ENCODE measurements at places on chromosomes 5 and 9.

DNA sequence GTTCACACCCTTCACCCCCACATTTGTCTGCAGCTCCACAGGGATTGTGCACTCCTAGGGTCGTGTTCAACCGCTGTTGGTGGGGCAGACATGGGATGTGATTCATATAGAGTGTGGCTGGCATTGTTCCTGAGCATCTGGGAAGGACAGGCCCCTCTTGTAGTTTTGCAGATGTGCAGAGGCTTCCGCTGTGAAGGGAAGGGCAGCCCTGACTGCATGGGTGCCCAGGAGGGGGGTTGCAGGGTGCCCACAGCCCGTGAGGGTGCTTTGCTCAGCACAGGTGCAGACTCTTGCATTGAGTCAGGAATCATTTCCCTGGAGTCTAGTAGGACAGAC lies 30.2 kb upstream of the PITX1 start:
- no peak for DNase-seq

DNA sequence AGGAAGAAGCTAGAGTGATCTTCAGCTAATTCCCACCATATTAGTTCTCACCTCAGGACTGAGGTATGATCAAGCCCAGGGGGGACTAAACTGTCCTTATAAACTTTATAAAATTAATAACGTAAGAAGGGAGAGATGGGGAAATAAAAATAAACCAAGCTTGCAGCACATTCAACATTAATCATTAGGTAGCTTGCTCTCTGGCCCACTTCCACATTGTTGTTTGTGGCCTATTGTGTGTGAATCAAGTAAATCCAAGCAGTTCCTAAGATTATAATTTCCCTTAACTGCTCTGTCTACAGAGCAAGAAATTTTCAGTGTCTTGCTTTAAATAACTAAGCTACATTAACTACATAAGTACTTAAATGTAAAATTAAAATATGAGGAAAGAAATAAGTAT lies 131.3 kb upstream of the ABCA1 start:
- no peak for DNase-seq

- DNase-seq = no peak
Observed at GRCh38 chr9:36930941-36931340, 103.1 kb downstream of the PAX5 start.

GRCh38 chr5:1855596-1855995 lies 27.1 kb downstream of the IRX4 start:
- no peak for DNase-seq

GRCh38 chr5:95712347-95712958 lies 18.7 kb upstream of the RHOBTB3 start:
- DNase-seq = peak; percentile 33

GRCh38 chr9:27157097-27157496 lies 48.1 kb downstream of the TEK start:
- no peak for DNase-seq

DNA sequence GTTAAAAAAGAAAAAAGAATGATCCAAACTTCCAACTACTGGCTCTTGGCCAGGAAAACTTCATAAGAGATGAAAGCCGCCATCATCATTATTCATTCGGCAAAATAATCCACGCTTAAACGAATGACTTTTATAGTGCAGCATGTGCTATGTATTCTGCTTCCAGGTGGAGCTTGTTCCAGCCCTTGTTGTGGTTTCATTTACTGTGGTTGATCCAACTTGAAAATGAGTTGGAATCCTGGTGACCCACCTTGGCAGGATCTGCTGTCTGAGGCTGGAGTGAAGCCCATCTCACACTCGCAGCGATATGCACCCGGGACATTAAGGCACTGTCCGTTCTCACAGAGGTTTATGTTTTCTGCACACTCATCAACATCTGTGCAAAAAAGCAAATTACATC lies 209.6 kb downstream of the FBN2 start:
- no peak for DNase-seq

- DNase-seq = no peak
Observed at GRCh38 chr9:35966433-35966832, 8.5 kb upstream of the OR2S2 start.

GRCh38 chr5:916441-917293 lies 24.0 kb downstream of the TRIP13 start:
- DNase-seq = no peak

DNA sequence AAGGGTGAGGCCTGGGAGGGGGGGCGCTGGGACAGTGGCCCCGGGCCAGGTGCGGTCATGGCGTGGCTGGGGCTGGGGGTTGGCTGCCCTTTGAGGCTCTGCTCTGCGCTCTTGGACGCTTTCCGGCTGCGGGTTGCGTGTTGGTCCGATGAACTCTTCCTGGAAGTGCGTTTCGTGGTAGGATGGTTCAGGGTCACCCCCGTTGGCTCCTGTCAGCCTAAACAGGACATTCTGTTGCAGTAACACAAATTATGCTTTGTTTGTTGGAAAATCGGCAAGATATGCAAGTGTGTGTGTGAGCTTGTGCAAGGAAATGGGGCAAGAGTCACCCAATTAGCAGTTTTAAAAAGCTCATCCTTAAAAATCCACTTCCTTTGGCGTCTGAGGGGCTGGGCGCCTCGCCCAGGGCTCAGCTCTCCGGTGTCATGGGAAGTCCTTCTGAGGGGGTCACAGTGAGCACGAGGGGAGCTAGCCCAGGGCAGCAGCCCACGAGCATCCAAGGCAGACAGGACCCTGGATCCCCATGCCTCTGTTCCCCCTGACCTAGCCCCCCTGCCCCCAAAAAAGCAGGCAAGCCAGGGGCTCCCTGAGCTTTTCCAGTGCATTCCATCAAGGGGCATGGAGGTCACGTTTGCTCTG lies 22.2 kb upstream of the RNU6ATAC start:
- no peak for DNase-seq

DNA sequence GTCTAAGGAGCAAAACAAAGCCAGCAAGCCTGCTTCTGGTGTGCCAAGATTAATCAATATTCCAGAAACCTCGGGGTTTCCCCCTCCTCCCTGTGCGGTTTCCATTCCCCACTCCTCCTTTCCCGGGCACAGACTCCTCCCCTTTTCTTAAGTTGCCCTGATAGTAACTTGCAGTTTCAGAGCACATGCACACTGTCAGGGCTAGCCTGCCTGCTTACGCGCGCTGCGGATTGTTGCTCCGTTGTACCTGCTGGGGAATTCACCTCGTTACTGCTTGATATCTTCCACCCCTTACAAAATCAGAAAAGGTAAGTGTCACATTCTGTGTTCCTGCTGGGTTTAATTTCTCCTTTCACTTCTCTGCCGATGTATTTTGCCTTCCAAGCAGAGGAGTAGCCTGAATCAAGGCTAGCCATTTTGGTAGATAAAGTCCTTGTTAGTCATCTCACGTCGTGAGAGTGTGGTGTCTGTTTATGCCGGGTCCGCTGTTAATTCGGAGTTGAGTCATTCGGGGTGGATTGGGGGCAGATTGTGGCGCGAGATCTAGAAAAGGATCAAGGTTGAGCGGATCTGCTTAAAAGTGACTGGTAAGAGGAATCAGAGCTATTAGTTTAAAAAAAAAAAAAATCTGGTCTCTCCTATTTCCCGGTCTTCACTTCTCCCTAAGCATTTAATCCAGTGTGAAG lies at the start of gene SLC1A3:
SLC1A3 (plus strand) TSS at position 179 of the 686 bp plus-strand sequence. CDS start 1,818 bp downstream, outside the sequence.
- DNase-seq = peak; percentile 73

DNA sequence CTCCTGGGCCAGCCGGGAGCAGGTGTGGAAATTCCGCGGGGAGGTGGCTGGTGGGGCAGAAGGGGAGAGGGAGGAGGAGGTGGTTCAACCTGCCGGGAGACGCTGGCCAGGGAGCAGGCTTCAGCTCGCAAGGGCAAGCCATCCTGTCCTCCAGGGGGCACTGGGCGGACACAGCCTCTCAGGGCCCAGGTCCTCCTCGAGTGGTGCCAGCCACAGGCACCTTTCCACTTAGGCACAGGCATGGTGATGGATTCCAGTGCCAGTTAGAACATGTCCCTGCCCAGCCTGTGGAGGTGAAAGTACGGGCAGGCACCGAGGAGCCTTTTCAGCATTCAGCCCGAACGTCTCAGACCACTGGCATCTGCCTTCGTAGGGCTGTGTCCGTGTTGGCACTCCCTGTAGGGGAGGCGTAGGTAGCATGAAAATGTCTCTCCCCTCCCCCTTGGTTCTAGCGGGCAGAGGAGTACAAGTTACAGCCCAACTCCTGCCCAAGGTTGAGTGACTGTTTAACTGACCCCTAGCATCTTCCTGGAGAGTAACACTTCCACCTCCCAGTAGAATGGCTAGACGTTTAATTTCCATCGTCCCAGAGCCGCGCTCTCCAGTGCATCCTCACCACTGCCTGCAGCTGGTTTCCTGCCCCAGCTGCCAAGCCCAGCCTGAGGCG lies 48.9 kb downstream of the DAB2IP start:
- DNase-seq = peak; percentile 42

- DNase-seq = no peak
Observed at GRCh38 chr5:156963125-156963524, at the start of gene TIMD4. TIMD4 (minus strand) TSS chr5:156963226; CDS start chr5:156963198, 28 bp downstream.

DNA sequence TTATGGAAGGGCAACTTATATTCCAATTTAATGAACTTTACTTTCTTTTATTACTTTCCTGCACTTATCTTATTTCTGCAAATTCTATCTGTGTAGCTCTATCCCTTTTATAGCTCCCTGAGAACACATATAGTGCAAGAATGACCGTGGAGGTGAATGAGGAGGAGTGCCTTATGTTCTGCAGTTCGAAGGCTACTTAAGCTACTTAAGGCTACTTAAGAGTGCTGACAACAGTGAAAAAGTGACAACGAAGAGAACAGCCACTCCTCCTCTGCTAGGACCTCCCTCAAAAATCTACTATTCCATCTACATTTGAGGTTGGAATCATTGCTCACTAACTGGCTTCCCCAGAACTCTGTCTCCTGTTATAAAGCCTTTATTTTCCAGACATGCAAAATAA lies 1365.7 kb upstream of the C9orf72 start:
- DNase-seq = no peak

GRCh38 chr5:55935371-55935770 lies 59.4 kb downstream of the IL6ST start:
- no peak for DNase-seq

DNA sequence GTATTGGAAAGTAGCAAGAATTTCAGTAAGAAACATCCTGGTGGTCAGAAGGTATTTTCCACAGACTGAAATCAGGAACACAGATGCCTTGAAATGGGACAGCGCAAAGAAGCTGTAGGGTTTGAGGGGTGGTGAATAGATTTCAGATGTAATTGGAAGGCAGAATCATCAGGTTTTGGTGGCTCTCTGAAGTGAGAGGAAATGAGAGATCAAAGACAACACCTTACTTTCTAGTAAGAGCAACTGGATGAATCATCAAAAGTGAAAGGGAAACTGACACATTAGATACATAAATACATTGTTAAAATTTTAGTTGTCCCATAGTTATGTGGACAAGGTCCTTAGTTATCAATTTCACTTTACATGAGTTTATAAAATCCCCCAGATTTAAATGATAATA lies 188.2 kb upstream of the SLC27A6 start:
- DNase-seq = no peak

- no peak for DNase-seq
Observed at GRCh38 chr9:14289916-14290315, 24.0 kb downstream of the NFIB start.

DNA sequence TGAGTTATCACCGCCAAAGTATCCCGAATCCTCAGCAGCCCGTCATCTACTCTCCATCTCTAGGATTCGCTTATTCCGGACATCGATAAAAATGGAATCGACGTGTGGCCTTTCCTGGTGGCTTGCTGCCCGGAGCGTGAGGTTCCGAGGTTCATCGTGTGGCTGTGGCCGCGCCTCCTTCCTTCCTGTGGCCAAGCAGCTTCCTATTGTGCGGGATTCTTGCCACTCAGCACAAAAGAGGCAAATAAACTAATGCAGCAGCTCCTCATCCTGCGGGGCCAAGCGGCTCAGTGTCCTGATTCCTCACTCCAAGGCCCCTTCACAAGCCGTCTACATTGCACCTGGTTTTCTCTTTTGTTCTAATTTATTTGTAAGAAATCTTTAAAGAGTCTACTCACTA lies 800.9 kb downstream of the CDH9 start:
- no peak for DNase-seq

- no peak for DNase-seq
Observed at GRCh38 chr5:5885782-5886181, 463.3 kb downstream of the ICE1 start.

DNA sequence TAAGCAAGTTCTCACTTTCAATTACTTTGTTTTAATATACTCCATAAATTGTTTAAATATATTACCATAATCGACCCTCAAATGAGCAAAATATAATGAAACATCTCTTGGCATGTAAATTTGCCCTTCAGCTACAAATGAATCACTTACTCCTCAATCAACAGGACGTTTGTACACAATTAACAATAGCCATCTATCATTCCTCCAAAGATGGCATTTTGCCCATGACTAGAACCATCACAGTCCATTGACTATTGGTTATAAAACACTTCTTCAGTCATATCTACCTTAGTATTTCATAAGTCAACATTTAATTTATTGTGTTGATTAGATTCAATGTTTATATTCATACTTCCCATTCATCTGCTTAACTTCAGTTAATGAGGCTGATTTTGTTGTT lies 127.2 kb downstream of the CTNND2 start:
- no peak for DNase-seq

DNA sequence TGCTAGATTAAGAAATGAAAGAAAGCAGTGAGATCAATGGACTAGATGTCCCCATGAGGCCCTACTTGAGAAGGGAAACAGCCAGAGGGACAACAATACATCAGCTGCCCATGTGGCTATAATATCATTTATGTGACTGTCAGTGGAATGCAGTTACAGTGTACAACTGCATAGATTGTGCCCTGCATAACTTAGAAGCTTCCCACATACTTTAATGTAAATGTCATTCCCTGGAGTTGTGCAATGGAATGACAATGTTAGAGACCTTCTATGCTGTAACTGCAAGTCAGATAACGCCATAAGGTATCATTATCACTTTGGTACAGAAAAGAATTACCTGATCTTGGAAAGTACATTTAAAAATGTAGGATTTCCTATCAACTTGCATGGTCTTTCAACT lies 67.4 kb downstream of the FBN2 start:
- DNase-seq = no peak

DNA sequence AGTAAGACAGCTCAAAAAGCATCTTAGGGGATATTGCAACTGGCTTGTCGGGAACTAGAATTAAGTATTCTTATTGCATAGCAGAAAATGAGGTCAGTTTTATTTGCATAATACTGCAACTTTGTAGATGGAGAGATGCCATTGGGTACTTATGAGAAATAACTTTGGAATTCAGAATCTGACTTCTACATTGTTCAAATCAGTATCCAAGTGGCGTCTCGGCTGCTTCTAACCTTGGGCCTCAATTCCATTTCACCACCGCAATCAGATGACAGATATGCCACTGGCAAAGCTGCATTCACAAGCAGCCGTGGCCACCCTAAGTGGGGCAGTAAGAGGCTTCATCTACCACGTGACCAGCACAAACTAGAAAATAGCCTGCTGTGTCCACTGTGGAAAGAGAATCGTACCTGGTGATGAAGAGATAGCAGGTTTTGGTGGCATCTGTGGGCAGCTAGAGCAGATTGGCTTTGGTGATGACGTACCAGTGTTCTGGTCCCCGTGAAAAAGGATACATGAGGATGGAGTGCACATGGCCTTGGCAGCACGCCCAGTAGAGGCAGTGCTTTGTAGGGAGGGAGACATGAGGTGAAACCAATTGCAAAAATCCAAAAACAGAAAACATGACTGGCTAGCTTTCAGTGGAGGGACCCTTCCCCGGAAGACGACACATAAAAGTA lies 116.6 kb downstream of the KLHL3 start:
- DNase-seq = no peak

GRCh38 chr9:133263557-133263956 lies 11.4 kb downstream of the ABO start:
- DNase-seq = no peak
